ENCODE measurements at places on chromosomes 5 and 9.

GRCh38 chr9:130824643-130825350, 10.3 kb upstream of the ABL1 start:
- DNase-seq, result no peak

- DNase-seq, result no peak
Measured at GRCh38 chr9:36005891-36006290, 30.8 kb upstream of the RECK start.

DNA sequence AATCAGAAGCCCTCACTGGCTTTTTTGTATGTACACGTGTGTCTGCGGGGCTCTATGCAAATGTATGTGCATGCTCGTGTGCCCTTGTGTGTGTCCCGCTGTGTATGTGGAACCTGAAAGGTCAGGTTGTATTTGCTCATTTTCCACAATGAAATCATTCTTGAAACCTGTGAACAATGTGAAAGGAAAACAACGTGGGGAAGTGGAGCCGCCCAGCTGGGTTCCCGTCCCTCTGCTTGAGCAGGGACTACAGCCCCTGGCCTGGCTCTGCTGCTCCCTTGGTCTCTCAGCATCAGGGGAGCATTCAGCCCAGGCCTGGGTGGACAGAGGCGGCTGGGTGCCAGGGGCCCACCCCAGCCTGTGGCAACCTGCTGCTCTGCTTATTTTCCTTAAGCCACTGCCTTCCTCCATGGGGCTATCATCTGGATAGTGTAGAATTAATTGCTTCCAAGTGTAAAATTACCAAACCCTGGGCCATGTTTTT, 3.0 kb downstream of the ECSCR start:
- DNase-seq, result no peak

GRCh38 chr5:41843456-41844370, 26.5 kb downstream of the OXCT1 start:
- DNase-seq, result peak; percentile 70

DNA sequence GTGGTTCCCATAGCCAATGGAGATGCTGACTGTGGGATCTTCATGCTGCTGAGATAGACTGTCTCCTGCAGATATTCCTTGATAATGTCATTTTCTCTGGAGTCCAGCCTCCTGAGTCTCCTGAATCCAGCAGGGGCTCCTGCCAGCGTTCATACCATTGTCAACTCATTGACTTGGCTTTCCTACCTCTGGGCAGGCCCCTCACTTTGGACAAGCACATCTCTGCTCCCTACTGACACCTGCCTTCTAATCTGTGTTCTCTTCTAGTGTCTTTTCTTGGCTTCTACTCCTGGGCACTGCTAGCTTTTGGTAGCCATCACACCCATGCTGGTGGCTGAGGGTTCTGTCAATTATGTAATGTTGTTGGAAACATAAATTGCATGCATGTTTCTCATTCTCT, 138.0 kb downstream of the ADCY2 start:
- no peak for DNase-seq

DNA sequence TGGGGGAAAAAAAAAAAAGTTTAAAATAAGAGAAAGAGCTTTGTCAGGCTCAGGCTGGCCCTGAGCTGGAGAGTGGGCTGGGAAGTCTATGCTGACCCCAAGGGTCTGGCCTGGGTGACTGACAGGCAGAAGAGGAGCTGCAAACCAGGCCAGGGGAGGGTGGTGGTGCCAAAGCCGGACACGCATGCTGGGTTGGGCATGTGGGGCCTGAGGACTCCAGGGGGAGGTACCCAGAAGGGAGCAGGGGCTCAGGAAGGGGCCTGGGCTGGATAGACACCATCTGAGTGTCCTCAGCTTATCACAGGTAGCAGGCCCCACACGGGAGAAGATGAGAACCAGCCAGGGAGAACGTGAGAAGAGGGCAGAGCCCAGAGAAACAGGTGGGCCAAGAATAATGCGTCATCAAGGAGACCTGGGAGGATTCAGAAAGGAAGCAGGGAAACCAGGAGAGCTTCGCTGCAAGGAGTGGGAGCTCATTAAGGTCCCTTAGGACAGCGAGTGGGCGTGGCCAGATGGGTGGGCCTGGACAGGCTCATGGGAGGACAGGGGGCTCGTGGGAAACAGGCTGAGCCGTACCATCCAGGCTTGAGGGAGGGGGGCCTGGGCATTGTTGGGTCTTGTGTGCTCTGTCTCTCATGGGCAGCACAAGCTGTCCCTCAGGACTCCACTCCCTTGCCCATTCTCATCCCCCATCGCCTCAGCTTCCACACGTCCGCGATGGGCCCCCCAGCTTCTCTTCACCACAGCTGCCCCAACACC, 16.0 kb downstream of the TMOD1 start:
- no peak for DNase-seq

GRCh38 chr5:96601715-96602244, 60.4 kb upstream of the CAST start:
- peak; percentile 68 for DNase-seq

DNA sequence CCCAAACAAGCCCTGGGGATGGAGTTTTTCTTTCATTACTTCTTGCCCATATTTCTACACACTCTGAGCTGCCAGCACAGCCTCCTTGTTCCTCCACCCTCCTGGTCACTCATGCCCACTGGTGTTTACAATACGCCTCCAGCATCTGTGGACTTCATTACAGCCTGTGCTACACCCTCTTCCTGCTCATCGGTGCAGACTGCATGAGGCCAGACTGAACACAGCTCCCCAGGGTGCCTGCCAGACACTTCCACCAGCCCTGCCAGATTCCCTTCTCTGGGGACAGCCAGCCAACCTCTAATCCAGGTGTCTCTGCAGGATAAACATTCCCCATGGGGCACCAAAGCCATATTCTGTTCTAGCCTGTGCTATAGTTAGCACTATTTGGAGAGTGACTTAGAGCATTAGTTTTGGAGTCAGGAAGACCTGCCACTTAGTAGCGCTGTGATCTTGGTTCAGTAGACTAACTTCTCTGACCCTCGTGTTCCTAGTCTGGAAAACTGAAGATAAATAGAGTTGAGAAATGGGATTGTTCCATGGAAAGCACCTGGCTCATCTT, 163.8 kb upstream of the KLF4 start:
- DNase-seq, result no peak

- peak; percentile 72 for DNase-seq
Measured at GRCh38 chr9:15135164-15135792, 171.7 kb downstream of the TTC39B start.

DNA sequence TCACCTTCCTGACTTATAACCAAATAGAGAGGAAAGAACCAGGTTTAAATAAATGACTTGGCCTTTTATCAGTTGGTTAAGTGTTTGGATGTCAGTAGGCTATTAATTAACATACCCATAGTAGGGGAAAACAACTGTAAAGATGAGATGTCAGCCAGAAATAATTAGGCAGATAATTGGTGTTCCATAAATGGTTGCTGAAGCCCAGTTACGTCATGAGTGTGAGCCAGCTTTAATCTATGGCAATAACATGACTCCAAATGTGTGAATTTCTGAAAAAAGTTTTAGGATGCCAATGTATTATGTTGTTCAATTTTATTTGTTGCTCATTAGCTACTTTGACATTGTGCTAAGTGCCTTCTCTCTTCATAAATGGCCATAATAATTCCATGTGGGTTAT, 180.5 kb downstream of the FBXL7 start:
- DNase-seq, result no peak

- no peak for DNase-seq
Measured at GRCh38 chr5:150499437-150499956, 8.4 kb upstream of the NDST1 start.

DNA sequence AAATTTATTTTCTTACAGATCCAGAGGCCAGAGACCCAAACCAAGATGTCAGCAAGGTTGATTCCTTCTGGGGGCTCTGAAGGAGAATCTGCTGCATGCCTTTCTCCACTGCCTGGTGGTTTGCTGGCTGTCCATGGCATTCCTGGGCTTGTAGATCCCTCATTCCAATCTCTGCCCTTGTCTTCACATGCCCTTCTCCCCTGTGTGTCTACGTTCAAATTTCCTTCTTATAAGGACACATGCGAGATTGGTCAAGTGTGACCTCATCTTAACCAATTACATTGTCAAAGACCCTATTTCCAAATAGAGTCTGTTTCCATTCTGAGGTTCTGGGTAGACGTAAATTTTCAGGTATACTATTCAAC, 84.5 kb upstream of the RAI14 start:
- no peak for DNase-seq

- peak; percentile 62 for DNase-seq
Measured at GRCh38 chr5:91162534-91163381, 220.4 kb downstream of the ARRDC3 start.

DNA sequence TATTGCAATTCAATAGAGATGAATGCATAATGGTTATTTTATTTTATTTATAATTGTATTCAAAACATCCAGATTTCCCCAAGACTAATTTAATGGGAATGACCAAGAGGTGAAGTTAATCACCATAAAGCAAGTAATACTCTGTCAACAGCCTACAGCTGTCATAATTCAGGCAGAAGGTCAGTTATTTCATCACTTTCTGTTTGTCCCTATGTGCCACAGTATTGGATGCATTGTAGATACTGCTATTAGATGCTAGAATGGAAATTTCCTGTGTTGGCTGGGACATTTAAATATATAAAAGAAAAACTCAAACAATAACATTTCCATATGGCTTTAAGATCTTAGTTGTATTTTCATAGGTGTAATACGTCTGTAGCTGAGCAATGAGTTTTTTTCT, 56.7 kb upstream of the MINAR2 start:
- no peak for DNase-seq

DNA sequence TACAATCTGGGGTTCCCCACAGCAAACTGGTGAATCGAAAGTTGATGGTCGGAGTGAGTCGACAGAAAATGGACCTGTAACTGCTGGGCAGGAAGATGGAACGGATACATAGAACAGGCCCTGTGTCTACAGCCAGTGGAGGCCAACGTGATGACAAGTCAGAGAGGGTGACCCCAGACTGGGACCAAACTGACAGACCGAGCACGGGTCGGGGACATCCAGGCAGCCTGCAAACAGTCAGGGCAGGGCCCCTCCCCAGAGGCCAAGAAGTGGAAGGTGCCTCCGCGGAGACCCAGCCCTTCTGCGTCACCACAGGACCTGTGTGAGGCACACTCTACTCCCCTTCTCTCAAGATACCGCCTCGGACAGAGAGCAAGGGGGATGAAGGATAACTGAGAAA, 25.1 kb upstream of the FANCC start:
- DNase-seq, result no peak

GRCh38 chr5:66660396-66660795, 64.2 kb downstream of the MAST4 start:
- DNase-seq, result no peak

DNA sequence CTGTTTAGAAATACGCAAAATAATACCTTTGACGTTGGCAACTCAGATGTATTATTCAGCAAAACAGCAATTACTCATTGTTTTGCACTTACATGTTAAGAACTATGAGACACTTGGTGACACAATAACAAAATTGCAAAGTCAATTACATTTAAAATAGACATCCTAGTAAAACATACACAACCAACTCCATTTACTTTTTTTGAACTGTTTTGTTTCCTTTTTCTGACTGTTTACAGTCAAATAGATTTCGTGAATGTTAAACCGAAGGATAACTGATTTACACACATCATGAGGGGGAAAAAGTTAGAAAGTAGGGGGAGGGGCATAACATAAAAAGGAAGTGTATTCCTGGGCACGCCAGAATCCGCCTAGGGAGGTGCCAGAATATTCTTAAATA, 220.1 kb downstream of the MEF2C start:
- DNase-seq, result no peak

DNA sequence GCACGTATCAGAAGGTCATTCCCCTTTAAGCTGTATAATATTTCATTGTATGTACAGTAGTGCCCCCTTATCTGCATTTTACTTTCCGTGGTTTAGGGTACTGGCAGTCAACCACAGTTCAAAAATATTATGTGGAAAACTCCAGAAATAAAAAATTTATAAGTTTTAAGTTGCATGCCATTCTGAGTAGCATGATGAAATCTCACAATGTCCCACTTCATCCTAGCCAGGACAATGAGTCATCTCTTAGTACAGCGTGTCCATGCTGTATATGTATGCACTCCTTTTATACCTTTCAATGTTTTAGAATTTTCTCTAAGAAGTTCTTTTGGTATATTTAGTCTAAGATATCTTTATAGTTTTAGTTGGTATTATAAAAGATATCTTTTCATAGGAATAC, 115.0 kb upstream of the HAND1 start:
- DNase-seq, result no peak

GRCh38 chr9:113943112-113944009, 67.3 kb downstream of the ZNF618 start:
- DNase-seq, result no peak

DNA sequence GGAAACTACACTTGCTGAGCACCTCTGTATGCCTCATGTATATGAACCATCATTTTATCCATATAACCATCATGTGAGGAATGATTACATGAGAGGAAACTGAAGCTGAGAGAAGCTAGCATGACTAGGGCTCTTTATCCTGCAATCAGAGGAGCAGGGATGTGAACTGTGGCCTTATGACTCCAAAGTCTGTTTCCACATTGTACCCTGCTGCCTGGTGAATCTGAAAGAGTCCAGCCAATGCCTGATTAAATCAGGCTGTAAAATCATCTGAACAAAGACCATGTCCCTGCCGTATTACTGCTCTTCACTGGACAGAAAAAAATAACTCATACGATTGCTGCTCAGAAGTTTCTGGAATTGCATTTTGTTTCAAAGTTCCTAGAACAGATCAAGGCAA, 67.0 kb downstream of the LPAR1 start:
- no peak for DNase-seq

DNA sequence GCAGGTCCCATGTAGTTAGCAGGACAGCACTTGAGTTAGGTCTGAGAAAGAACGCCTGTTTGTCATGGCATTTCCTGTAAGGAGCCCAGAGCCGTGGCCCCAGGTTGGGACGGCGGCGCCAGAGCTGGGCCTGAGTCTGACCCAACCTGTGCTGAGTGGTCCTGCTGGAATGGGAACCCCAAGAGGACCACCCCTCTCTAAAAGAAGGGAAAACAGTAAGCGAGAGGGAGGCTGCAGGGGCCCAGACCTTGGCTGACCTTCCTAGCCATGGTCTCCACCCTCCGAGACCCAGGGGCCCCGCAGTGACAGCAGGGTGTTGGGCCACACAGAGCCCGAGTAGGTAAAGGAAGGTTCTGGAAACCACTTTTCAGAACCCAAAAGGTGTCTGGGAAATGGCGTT, 1.8 kb upstream of the LRRC14B start:
- no peak for DNase-seq

DNA sequence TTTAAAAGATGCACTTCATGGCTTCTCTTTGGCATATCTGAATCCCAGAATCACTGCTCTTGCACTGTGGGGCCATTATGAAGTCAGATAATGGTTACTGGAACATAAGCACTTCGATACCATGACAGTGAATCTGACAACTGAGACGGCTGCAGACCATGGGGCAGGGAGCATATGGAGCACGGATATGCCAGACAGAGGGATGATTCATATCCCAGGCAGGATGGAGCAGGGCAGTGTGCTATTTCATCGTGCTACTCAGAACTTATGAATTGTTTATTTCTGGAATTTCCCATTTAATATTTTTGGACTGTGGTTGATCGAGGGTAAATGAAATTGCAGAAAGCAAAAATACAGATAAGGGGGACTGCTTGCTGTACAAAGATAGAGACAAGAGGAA, 145.0 kb downstream of the EGFLAM start:
- no peak for DNase-seq

- DNase-seq, result no peak
Measured at GRCh38 chr9:107486674-107487520, 2.7 kb downstream of the KLF4 start.

Measured in A549 (cell line).